IMR-90 (cell line): ENCODE measurements at places on chromosomes 4 and X. TPM values are rescaled to one million over a fixed set of nuclear protein-coding genes. Genes with fewer than 3 reads are reported as not detected.

ZAR1 gene
- not detected in 2 replicates for total RNA-seq

BEX3 gene
- 114 and 332 TPM in 2 replicates for total RNA-seq

MRFAP1L1 gene
- total RNA-seq, result 31.7 and 64.2 TPM in 2 replicates

DNA sequence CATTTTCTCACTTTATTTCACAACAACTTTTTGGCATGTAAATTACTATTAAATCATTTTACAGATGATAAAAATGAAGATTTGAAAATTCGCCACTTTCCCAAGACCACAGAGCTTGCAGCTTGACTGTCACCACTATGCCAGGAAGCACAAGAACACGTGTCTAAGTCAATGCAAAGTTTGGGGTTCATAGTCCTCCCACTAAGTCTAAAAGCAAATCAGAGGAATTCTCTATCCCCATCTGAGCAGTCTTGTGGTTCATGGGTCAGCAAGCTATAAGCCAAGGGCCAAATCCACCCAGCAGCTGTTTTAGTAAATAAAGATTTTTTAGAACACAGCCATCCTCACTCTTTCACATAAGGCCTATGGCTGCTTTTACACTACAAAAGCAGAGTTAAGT lies 833.3 kb upstream of the INTU start:
- peak; percentile 13 for DNase-seq

NWD2 gene
- not detected in 2 replicates for total RNA-seq

DNA sequence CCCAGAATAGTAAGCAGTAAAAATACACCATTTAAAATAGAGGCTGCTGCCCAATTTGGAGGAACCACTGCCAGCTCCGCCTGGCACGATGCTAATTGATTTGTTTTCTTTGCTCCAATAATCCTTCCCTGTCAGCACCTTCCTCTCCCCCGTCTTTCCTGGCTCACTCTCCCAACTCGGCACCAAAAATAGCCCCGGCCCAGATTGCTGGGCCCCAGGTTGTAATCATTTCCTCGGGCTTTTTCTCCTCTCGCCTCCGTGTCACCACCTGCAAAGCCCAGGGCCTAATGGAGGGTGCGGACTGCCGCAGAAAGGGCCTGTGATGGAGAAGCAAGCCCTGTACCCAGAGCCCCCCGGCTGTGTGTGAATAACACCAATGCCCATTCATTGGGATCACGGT lies 197.6 kb upstream of the PSAPL1 start:
- DNase-seq, result no peak

DNA sequence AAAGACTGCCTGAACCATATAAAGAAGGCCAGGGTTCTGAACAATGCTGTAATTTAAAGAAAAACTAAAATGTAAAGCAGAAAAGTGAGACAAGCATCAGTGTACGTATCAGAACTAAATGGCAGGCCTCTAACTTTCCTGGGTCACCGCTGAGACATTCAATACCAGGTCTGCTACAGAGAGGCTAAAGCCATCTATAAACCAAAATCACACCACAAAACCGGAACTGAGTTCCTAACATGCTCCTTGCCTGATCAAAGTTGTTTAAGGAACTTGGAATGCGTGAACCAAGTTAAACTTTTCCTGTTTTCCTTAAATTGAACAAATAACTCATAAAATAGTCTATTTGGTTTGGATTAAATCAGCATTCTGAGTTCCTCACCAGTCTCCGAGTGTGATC lies 55.3 kb upstream of the TECRL start:
- no peak for DNase-seq

OTUD6A gene
- total RNA-seq, result not detected in 2 replicates

DNA sequence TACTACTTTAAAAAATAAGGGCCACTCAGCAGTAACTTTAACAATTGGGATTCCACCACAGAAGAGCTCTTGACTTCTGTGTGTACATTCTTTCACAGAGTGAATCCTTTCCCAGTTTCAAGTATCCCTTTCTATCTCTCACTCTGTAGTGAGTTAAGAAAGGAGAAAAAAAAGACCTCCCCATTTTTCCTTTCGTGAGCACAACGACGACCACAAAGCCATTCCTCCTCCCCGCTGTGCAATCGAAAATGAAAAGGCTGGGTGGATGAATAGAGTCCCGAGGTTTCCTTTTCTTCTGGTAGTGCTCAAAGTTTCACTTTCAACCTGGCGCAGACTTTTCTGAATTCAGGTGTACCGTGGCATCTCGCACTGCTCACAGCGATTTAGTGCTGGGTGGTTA lies 58.0 kb downstream of the TAB3 start:
- no peak for DNase-seq

- DNase-seq, result peak; percentile 71
Measured at GRCh38 chr4:13891544-13891939, 264.0 kb upstream of the BOD1L1 start.

CT45A1 gene
- total RNA-seq, result not detected in 2 replicates

CXCL3 gene
- total RNA-seq, result 0.18 TPM in 1 of 2 replicates, not detected in the other

UGT2B15 gene
- total RNA-seq, result not detected in 2 replicates

- DNase-seq, result no peak
Measured at GRCh38 chr4:31114816-31115215, 394.6 kb downstream of the PCDH7 start.

SOWAHD gene
- total RNA-seq, result 0.18 and 0.28 TPM in 2 replicates

DNA sequence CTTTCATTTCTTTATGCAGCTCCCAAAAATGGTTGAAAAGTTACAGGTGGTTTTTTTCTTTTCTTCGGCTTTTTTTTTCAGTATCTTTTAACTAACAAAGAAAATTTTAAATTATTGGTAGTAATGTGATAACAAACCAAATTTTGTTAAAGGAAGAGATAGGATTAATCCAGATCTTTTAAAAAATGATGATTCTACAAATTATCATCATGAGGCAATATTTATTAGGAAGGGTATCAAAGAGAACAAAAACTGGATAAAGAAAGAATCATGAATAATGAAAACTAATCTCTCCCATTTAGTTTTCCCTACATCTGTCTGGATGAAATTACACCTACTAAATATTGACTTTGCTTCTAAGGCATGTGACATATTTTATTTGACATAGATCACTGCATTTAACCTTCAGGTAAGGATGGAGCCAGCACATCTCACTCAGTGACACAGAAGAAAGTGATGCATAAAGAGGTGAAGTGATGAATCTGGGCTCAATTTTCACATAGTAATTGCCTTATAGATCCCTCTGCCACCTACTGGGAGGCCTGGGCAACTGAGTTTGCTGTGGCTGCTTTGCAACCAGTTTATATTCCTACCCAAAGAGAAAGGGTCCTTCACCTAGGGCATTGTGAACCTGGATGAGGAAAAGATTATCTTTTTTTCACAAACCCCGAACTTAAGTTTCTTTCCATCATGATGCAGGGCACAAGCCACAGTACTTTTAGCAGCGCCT lies 155.6 kb downstream of the HNRNPD start:
- no peak for DNase-seq

DNA sequence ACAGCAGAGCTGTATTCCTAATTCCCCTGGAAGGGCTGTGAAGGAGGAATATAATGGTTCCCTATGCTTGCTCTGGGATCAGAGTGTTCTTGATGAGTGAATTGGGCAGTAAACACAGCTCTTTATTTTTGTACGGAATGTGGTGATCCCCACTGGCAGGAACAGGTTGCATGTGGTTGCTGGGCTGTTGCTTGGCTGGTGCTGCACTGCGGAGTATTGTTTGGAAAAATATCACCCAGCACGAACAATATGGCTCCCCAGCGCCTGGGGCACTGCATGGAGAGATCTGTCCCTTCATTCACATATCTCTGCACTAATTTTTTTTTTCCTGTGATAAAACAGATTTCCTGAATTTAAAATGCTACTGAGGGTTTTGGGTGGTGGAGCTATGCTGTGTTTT lies 119.7 kb downstream of the MGST2 start:
- no peak for DNase-seq

DRD5 gene
- total RNA-seq, result not detected in 2 replicates

DNA sequence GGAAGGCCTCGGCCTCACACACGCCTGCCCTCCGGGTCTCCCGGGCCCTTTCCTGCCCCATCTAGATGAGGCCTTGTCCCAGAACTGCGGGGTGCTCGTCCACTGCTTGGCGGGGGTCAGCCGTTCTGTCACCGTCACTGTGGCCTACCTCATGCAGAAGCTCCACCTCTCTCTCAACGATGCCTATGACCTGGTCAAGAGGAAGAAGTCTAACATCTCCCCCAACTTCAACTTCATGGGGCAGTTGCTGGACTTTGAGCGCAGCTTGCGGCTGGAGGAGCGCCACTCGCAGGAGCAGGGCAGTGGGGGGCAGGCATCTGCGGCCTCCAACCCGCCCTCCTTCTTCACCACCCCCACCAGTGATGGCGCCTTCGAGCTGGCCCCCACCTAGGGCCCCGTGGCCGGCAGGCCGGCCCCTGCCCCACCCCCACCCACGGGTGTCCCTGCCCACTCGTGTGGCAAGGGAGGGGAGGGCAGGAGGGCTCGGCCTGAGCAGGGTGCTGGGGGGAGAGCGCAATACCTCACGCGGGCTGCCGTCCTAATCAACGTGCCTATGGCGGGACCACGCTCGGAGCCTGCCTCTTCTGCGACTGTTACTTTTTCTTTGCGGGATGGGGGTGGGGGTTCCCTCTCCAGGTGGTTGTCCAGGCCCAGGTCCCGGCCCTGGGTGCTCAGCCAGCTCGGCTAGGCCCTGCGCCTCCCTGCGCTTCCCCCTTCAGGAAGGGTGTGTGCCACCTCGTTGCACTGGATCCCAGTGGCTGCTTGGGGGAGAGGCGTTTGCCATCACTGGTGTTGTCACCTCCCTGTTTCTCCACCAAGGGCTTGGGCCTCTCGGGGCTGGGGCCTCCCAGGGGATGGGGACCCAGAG lies 3.1 kb downstream of the DUSP9 start:
- DNase-seq, result no peak

DNA sequence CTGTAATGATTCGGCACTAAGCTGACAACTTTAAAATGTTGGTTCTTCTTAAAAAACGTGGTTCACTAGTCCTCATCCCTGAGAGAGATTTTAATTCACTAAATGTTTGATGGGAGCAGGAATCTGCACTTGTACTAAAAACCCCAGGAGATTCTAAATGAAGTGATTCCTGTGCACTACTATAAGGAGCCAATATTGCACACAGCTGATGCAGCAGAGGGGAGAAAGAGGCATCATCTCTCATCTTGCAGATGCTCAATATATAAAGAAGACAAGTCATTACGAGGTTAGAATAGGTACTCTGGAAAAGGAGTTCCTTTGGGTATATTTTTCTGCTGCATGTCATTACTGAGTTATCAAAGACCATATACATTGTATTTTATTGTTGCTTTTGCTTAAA lies 207.6 kb upstream of the RASGEF1B start:
- no peak for DNase-seq

DNA sequence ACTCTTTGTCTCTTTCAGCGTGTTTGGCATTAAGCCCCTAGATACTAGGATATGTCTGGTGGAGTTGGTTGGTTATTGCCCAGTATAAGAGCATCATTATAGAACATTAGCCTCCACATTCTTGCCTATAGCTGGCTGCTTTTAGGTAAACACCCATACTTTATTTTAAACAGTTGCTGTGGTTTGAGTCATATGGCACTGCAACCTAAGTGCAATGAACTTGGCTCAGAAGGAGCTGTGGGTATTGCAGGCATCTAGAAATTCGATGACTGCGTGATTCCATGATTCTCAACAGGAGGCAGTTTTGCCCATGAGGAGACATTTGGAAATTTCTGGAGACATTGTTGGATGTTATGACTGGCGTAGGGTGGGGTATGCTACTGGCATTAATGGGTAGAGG lies 49.5 kb downstream of the DCLK2 start:
- DNase-seq, result peak; percentile 68

- peak; percentile 10 for DNase-seq
Measured at GRCh38 chrX:57905141-57905540, 5.1 kb downstream of the ZXDA start.

DNA sequence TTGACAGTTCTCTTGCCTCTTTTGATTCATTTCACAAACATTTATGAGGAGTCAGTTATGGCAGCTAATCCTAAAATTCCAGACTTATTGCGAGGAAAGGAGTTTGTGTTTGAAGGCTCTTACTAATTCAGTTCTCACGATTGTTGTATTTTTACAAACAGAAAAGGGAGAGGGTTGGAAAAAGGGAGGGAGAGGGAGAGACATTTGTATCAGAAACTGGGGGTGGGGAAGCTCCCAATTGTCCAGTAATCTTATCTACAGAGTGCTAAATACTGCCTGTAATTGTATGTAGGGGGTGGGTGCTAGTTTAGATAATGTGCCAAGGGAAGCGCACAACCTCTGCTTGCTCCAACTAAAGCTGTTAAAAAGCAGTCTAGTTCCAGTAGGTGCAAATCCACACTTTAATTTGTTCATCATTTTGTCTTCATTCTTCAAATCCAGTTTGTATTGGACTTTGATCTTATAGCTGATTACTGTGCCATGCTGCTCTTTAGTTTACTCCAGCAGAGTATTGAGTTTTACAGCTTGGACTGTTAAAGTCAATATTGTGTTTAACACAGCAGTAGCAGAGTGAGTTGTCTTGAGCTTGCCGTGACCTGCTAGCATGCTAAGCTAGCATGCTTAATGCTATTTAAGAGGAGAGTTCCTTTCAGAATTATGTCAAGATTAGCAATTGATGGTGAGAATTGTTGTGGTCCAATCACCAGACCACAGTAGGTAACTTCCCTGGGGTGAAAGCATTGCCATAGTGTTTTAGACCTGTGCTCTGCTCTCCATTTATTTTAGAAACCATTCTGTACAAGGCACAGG lies 13.9 kb downstream of the FNIP2 start:
- DNase-seq, result peak; percentile 61

DNA sequence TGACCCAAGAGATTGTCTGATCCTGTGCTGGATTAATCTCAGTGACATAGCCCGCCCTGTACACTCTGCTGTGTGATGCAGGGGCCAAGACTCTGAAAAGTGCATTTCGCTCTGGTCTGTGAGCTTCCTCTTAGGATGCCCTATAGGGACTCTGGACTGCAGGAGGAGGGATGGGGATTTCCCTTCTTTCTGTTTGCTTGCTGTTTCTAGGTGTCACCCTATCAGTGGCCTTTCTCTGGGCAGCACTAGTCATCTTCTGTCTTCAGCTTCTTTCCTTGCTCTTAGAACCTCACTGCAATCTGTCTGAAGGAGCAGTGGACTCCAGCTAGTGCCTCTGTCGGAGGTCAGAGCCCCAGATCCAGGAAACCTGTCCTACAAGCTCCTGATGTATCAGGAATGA lies 34.5 kb upstream of the SCRG1 start:
- no peak for DNase-seq

- no peak for DNase-seq
Measured at GRCh38 chrX:71147496-71148277, 3.0 kb downstream of the NLGN3 start.
